HS-27A (cell line): ENCODE measurements at places on chromosomes 3 and 15.

GRCh38 chr3:53668872-53669271 lies 174.5 kb downstream of the CACNA1D start:
- DNase-seq, result no peak

DNA sequence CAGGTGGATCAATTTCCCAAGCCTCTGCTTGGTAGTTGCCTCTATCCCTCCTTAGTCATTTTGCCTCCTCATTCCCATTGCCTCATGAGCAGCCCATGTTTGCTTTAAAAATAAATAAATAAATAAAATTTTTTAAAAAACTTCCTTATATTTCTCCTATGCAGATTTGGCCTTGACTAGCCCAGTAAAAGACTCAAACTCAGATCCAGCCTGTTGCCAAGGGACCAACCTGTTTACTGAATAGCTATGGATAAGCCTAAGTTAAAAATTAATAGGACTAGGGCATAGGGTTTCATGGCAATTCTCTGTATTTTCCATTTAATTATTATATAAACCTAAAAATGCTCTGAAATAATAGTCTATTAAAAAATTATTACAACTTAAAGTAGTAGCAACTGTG lies 384.4 kb downstream of the RSL24D1 start:
- no peak for DNase-seq

GRCh38 chr15:100572362-100572983 lies 29.5 kb downstream of the LINS1 start:
- no peak for DNase-seq

DNA sequence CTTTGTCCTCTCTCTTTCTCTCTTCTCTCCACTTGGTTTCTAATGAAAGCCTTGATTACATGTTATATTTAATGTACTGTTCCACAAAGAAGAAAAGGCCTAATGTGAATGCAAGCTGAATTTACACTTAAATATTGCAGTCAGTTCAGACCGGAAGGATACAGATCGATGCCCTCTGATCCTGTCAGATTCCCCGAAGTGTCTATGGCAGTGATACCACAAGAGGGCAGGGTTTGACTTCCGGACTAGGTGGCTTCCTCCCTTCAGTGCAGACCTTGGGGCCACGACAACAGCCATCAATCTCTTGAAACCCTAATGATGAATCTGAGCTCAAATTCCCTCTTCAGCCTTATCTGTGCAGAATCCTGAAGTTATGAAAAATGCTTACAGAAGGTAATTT lies 29.5 kb downstream of the AGTR1 start:
- peak; percentile 45 for DNase-seq

GRCh38 chr3:17023006-17023664 lies 138.4 kb downstream of the PLCL2 start:
- DNase-seq, result no peak
